ENCODE measurements at places on chromosomes 2 and 18.
A peak's percentile ranks its signal among the peaks of the same experiment; 100 is the strongest.

- DNase-seq, result no peak
Measured at GRCh38 chr18:8463791-8464190, 145.4 kb upstream of the RAB12 start.

GRCh38 chr2:180647221-180647620 lies 333.2 kb upstream of the UBE2E3 start:
- DNase-seq, result no peak

DNA sequence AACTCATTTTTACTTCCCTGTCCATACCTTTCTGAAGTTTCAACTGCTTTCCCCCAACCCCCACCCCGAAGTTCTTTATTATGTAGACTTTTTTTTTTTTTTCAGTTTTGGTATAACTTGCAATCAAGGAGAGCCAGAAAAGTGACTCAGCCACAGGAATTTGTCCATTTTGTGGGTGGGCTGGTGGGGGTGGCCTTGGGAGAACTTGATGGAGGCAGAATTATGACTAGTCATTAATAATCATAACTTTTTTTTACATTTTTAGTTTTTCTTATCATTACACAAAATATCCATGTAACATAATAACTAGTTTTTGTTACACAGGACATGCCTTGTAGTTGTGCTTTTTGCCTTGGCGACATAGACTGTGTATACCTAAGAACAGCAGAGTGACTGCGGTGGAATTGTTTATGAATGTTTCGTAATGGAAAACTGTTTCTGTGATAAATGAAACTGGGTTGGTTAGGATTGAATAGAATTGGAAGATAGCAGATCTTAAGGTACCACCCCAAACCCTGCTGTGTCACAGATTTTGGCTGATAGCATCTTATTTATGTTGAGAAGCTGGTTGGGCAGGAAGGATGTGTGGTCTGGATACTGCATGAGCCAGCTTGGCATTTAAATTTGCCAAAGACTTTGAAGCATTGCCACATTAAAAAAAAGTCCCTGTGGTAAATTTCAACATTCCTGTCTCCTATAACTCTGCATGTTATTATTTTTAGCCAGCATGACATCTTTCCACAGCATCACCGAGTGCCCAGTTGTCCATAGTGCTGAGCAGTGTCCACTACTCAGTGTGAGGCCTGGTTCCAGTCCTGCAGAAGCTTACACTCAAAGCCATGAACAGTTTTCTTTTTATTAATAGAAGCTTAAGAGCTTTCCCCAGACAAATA lies 30.7 kb downstream of the LYPD6B start:
- DNase-seq, result no peak

DNA sequence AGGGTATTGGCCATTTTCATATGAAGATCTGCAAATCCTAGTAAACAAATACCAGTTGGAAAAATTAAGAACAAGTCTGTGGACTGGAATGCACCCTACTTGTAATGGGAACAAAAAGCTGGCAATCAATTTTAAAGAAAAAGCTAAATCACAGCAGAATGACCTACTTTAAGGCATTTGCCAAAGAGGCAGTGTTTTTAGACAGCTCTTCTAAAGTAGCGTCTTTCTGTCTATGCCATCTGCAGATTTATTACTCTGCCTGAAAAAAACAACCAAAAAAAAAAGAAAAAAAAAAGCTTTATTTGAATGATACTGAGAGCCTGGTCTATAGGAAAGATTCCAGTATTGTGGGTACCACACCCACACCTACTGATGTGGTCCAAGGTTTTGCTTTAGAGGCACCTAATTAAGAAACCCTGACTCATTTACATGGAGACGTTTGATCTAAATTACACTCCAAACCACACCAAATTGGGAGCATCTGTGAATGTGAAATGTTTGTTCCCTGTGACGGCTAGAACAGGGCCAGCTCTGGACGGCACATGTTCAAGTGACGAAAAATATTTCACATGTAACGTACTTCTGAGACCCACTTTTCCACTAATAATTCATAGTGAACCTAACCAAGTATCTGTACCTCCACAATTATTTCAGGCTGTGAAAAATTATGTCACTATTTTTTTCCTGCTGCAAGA lies 597.1 kb downstream of the ARHGAP15 start:
- DNase-seq, result no peak

DNA sequence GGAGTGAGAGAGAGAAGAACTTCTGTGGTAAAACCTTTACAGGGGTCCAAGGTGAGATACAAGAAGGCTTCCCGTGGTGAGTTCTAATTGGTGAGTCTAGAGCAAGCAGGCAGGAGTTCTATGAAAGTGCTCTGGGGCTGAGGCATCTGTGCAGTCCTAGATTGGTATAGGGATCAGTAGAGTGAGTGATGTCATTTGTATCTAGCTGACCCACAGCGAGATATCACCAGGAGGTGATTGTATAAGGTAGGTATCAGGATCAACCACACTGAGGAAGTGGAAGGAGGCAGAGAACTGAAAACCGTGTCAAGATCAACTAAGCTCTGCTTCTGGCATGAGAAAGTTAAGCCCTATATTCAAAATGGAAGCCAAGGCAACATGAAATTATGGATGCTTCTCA lies 1648.9 kb upstream of the TMEFF2 start:
- no peak for DNase-seq

GRCh38 chr2:129296396-129296795 lies 683.1 kb upstream of the RAB6C start:
- no peak for DNase-seq

DNA sequence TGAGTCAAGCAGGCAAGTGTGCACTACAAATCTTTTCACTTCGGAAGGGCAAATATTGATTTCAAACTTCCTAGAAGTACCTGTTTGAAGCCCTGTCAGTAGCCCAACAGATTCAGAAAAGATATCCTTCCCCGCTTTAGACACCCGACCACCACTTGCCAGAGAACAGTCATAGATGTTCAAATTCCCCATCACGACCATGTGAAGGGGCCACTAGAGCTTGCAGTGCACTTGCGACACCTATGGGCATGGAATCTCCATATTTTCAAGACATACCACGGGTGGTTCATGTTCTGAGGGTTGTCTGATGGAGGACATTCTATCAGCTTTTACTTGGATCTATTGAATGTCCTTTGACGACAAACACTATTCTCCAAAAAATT lies 23.8 kb downstream of the GNLY start:
- DNase-seq, result no peak

DNA sequence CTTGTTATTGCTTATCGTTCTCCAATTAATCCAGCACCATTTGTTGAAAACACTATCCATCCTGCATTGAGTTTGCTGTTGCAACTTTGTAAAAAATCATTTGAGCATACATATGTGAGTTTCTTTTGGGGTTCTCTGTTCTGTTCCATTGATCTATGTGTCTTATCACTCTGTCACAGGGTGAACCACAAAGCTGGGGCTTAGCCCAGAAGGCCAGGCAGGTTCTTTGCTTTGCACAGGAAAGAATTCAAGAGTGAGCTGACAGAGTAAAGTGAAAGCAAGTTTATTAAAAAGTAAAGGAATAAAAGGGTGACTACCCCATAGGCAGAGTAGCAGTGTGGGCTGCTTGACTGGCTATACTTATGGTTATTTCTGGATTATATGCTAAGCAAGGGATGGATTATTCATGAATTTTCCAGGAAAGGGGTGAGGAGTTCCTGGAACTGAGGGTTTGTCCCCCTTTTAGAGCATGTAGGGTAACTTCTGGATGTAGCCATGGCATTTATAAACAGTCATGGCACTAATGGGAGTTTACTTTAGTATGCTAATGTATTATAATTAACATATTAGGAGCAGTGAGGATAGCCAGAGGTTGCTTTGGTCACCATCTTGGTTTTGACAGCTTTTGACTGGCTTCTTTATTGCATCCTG lies 46.8 kb downstream of the RNF138 start:
- no peak for DNase-seq

DNA sequence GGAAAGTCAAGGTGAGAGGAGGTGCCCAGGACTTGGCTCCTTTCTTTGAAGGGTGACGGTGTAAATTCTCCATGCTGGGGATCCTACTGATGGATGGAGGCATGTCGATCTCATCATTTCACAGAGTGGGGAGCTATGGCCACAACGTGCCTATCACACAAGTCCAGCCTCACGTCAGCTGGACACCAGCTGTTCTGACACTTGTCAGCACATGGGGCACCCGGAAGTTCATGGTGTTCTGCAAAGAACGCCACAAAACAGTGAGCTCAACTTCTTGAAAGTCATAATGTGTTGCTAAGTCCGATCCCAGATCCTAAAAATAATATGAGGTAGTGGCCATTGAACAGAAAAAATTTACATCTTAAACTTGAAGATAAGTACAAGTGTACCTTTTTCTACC lies 12.3 kb downstream of the PAX8 start:
- no peak for DNase-seq

GRCh38 chr18:73288813-73289212 lies 421.0 kb upstream of the NETO1 start:
- DNase-seq, result no peak

DNA sequence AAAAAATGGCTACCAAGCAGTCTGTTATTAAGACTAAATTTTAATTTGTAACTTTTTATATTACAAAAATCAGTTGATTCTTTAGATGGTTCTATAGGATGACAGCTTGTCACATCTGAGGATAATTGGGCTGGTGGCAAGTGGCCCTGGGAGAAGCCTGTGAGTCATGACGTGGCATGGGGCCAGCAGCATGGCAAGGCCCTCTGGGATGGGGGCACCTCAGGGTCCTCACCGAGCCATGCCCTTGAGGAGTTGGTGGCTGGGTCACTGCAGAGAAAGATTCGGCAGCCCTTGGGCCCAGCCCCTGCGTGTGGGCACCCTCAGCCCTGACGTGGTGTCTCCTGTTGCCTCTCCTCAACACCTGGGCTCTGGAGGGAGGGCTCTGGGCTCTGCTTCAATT lies 49.7 kb downstream of the STK25 start:
- no peak for DNase-seq

- no peak for DNase-seq
Measured at GRCh38 chr2:1020206-1020605, 69.6 kb downstream of the SNTG2 start.

GRCh38 chr2:19538411-19538963 lies 180.1 kb upstream of the OSR1 start:
- DNase-seq, result peak; percentile 88

GRCh38 chr2:46120792-46121555 lies 176.2 kb upstream of the EPAS1 start:
- no peak for DNase-seq

GRCh38 chr2:167342769-167343168 lies 454.5 kb downstream of the XIRP2 start:
- DNase-seq, result no peak

DNA sequence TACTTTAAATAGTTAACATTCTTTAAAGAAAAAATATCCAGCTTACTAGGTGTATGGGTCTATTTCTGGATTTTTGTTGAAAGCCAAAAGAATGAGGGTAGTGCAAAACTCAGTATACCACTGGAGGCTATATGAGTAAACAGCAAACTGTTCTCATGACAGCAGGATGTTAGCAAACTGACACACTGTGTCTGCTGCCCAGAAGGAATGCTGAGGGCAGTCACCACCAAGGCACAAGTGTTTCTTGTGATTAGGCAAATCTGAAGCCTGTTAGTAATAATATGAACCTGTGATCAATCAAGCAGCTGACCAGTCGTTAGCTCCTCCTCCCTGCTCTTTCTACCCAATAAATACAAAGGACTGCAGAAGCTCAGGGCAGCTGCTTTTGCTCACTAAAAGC lies 50.5 kb upstream of the SULT1C3 start:
- no peak for DNase-seq

DNA sequence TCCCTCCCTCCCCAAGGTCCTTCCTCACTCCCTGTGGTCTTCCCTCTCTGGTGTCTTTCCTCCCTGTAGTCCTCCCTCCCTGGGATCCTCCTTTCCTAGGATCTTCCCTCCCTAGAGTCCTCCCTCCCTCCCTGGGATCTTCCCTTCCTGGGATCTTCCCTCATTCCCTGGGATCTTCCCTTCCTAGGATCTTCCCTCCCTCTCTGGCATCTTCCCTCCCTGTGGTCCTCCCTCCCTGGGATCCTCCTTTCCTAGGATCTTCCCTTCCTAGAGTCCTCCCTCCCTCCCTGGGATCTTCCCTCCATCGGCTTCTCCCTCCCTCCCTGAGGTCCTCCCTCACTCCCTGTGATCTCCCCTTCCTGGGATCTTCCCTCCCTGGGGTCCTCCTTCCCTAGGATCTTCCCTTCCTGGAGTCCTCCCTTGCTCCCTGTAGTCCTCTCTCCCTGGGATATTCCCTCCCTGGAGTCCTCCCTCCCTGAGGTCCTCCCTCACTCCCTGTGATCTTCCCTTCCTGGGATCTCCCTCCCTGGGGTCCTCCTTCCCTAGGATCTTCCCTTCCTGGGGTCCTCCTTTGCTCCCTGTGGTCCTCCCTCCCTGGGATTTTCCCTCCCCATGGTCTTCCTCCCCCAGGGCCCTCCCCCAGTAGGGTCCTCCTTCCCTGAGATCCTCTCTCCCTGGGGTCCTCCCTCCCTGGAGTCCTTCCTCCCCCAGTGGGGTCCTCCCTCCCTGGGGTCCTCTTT lies 23.0 kb downstream of the STK25 start:
- no peak for DNase-seq

GRCh38 chr18:24234330-24234729 lies 95.5 kb downstream of the CABYR start:
- no peak for DNase-seq

- DNase-seq, result no peak
Measured at GRCh38 chr2:217279556-217279955, 419.7 kb upstream of the TNP1 start.

GRCh38 chr2:68185541-68186164 lies 28.0 kb downstream of the PNO1 start:
- peak; percentile 62 for DNase-seq

DNA sequence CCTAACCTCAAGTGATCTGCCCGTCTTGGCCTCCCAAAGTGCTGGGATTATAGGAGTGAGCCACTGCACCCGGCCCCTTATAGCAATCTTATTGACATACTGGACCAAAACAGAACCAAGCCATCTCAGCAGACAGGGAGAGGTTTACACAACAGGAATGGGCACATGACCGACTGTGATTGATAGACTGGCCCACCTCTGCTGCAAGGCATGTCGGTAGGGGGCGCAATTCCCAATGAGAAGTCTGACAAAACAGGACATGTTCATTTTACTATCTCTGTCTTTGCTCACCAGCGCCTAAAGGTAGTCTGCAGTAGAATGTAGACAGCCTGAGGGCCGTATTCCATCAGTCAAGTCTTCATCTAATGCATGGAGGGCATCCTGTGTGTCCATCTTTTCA lies 2.0 kb downstream of the LYPD6B start:
- DNase-seq, result peak; percentile 42

GRCh38 chr2:85455552-85456090 lies 37.1 kb downstream of the SH2D6 start:
- no peak for DNase-seq

DNA sequence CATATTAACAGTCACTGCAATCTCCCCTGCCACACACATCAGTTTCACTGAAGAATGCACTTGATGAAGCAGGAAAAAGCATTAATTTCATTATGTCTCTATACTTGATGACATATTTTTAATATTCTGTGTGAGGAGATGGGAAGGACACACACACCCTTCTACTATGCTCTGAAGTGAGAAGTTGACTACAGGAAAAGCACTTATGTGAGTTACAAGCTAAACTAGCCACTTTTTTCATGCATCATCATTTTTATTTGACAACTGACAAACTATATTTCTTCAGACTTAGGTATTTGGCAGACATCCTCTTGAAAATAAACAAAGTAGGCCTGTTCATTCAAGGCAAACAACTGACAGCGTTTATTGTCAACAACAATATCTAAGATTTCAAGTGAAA lies 150.4 kb upstream of the ID2 start:
- DNase-seq, result no peak

Data from HCT116 (cell line).